T-helper 1 cell (primary cell): ENCODE measurements at places on chromosomes 2 and 18.

GRCh38 chr2:216987252-216987821, 127.5 kb upstream of the TNP1 start:
- no peak for DNase-seq

- DNase-seq: no peak
Measured at GRCh38 chr2:212359425-212360067, 179.1 kb downstream of the ERBB4 start.

DNA sequence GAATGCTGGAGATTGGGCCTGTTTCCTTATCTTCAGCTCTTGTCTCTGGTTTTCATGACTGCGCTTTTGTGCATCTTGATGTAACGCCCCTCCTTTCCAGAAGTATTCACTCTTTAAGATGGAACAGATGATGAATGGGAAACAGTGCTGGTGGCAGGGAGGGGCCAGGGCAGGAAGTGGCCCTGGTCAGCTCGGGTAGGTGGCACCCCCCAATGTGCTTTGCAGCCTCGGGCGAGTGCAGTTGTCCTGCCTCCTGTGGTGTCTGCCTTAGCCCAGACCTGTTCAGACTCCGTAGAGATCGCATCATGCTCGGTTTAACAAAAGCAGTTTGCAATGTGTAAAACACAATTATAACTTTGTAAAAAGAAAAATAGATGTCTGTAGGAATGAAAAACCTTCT, 17.0 kb upstream of the MGAT4A start:
- no peak for DNase-seq

- no peak for DNase-seq
Measured at GRCh38 chr2:8710951-8711350, 29.1 kb downstream of the ID2 start.

DNA sequence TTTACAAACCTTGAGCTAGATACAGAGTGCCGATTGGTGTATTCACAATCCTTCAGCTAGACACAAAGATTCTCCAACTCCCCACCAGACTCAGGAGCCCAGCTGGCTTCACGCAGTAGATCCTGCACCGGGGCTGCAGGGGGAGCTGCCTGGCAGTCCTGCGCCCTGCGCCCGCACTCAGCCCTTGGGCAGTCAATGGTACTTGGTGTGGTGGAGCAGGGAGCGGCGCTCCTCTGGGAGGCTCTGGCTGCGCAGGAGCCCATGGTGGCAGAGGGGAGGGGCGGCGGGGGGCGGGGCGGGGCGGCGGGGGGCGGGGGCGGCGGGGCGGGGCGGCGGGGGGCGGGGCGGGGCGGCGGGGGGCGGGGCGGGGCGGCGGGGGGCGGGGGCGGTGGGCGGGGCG, 923.4 kb downstream of the SOCS6 start:
- DNase-seq: no peak

GRCh38 chr2:231053846-231054245, 2.8 kb upstream of the PSMD1 start:
- DNase-seq: no peak

DNA sequence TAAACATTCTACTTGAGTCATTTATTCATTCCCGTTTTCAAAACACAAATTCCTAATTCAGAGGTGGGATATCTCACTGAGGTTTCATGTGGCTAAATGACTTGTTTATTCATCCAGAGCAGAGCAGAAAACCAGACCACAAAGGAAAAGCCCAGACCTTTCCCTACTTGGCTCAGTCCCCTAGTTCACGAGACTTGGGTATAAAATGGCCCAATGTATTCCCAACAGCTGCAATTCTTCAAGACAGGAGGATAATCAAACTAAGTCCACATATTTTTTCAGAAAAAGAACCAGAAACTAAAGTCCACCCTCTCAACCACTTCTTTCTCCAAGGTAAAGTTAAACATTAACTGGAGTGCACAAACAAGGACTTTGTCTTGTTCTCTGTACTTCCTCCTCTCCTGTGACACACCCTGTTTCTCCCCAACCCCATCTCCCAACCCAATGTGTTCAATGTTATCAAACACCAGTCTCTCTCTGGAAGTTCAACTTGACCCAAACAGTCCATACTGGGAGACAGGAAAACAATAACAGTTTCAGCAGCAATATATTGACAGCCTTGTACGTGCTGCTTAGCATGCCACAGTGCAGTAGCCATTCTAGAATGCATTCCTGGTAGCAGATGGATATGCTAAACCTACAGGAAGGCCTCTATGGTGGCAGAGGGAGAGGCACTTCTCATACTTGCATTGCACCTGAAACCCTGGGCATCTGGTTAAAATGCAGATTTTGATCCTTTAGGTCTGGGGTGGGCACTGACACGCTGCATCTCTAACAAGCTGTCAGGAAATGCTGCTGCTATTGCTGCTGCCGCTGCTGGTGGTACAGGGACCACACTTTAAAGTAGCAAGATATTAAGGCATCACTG, 110.7 kb downstream of the INO80D start:
- no peak for DNase-seq

GRCh38 chr2:10221976-10222870, 80.5 kb upstream of the HPCAL1 start:
- DNase-seq: no peak

GRCh38 chr18:48750485-48751175, 200.1 kb downstream of the SMAD7 start:
- no peak for DNase-seq

GRCh38 chr2:31693882-31694281, 113.1 kb upstream of the SRD5A2 start:
- DNase-seq: no peak

DNA sequence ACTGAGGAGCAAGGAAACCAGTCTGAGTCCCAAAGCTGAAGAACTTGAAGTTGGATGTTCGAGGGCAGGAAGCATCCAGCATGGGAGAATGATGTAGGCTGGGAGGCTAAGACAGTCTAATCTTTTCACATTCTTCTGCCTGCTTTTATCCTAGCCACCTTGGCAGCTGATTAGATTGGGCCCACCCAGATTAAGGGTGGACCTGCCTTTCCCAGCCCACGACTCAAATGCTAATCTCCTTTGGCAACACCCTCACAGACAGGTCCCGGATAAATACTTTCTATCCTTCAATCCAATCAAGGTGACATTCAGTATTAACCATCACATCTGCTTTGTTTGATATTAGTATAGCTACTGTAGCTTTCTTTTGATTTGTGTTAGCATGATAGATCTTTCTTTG, 27.1 kb downstream of the VRK2 start:
- DNase-seq: no peak
